ENCODE measurements at places on chromosomes 13 and 19.
A peak's percentile ranks its signal among the peaks of the same experiment; 100 is the strongest.

- peak; percentile 54 for DNase-seq
Measured at GRCh38 chr13:39767791-39768517, 112.5 kb downstream of the COG6 start.

DNA sequence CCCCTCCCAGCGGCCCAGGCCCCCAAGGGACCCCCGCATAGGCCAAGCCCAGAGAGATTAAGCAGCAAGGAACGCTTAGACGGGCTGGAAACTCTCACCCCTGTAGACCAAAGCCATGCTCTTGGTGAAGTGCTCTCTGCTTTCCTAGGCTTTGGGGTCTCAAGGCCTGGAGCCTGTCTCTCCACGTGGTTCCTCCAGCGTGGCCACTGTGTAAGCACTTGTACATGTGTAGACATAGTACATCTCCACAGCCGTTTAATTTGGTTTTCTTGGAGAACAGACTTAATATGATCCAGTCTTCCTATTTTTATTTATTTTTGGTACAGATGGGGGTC is 1.1 kb downstream of the NUDT19 start:
- DNase-seq = no peak

DNA sequence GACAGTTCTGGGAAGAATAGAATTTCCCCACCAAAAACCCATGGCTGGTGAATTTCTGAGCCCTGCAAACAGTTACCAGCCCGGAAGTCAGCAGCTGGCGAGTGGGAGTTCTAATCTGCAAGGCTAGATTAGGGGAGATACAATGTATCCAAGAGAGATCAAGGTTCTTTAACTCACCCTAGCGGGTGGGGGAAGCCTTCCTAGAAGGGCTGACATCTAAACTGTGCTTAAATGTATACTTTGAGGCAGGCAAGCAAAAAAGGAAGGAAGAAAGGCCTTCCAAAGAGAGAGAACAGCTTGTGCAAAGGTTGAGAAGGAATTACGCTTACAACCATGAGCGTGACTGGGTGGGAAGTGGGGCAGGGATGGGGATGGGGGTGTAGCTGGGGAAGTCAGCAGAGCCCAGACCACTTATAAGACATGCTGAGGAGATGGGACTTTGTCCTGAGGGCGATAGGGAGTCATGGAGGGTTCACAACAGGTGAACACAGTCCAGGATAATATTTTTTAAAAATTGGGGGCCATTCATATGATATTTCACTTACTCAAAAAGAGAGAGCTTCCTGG is 20.8 kb upstream of the ZNRF4 start:
- DNase-seq = no peak

- DNase-seq = no peak
Measured at GRCh38 chr19:17846146-17846545, 1.6 kb downstream of the JAK3 start.

GRCh38 chr19:19477705-19478383 is 37.5 kb downstream of the TSSK6 start:
- no peak for DNase-seq

GRCh38 chr19:17525141-17525540 is 13.7 kb downstream of the PGLS start:
- DNase-seq = no peak

GRCh38 chr13:35723821-35724220 is 247.3 kb upstream of the MAB21L1 start:
- no peak for DNase-seq

DNA sequence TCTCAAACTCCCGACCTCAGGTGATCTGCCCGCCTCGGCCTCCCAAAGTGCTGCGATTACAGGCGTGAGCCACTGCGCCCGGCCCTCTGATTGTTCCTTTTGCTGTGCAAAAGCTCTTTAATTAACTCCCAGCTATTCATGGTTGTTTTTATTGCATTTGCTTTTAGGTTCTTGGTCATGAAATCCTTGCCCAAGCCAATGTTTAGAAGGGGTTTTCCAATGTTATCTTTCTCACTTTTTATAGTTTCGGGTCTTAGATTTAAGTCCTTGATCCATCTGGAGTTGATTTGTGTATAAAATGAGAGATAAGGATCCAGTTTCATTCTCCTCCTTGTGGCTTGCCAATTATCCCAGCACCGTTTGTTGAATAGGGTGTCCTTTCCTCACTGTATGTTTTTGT is 19.2 kb upstream of the GRTP1 start:
- DNase-seq = no peak

- no peak for DNase-seq
Measured at GRCh38 chr13:36713887-36714286, 40.1 kb downstream of the SERTM1 start.

GRCh38 chr13:92838786-92839185 is 387.8 kb upstream of the GPC6 start:
- DNase-seq = no peak

DNA sequence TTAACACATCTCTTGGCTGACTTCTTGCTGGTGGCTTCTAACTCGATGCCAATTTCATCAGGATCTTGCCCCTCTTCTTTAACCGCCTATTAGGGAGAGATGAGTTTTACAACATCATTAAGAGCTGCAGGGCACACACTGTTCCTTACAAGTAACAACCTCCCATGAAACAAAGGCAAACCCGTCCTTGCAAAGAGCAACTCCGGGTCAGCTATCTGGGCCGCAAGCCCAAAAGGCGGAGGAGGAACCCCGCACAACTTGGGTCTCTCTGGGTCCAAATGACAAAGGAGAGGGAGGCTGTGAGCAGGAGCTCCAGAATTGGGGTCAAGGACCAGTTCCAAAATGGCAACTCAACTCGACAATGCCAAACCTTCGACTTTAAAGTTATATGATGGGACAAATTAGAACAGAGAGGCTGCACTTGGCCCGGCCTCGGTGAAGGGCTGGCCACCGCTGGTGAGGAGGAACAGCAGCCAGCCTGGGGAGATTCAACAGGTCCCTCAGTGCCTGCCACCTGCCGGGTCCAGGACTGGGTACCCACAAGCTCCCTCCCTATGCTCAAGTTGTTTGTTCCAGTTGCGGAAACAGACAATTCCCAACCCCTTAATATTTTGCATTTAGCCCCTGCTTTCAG is 1.1 kb downstream of the SAFB2 start:
- no peak for DNase-seq

- no peak for DNase-seq
Measured at GRCh38 chr13:38875186-38875875, 115.3 kb downstream of the STOML3 start.

- no peak for DNase-seq
Measured at GRCh38 chr13:80037505-80037888, 303.4 kb downstream of the SPRY2 start.

DNA sequence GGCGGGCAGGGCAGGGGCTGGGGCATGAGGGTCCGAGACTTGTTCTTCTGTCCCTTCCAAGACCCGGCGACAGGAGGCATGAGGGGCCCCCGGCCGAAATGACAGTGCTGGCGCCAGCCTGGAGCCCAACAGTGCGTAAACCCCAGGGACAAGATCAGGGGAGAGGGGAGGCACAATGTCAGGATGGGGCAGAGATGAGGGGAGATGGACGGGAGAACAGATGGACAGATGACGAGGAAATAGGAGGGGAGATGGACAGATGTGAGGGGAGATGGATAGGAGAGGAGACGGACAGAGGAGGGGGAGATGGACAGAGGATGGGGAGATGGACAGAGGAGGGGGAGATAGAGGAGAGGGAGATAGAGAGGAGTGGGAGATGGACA is 518 bp downstream of the FLT3LG start:
- no peak for DNase-seq

GRCh38 chr13:38452656-38453055 is 103.0 kb downstream of the UFM1 start:
- DNase-seq = no peak

- no peak for DNase-seq
Measured at GRCh38 chr13:77349365-77349764, 22.5 kb upstream of the MYCBP2 start.

GRCh38 chr19:48568345-48568886 is 16.4 kb downstream of the SULT2B1 start:
- no peak for DNase-seq

Measured in NCI-H1105 (cell line).